H54 (cell line): ENCODE measurements at places on chromosomes 6 and 20.

- DNase-seq, result peak; percentile 5
Observed at GRCh38 chr6:12844284-12845223, 128.0 kb downstream of the PHACTR1 start.

- DNase-seq, result no peak
Observed at GRCh38 chr6:114714836-114715507, 372.1 kb upstream of the HS3ST5 start.

GRCh38 chr6:121925534-121926255, 473.8 kb upstream of the HSF2 start:
- no peak for DNase-seq

- DNase-seq, result no peak
Observed at GRCh38 chr20:3405139-3405538, 2.3 kb downstream of the DNAAF9 start.

DNA sequence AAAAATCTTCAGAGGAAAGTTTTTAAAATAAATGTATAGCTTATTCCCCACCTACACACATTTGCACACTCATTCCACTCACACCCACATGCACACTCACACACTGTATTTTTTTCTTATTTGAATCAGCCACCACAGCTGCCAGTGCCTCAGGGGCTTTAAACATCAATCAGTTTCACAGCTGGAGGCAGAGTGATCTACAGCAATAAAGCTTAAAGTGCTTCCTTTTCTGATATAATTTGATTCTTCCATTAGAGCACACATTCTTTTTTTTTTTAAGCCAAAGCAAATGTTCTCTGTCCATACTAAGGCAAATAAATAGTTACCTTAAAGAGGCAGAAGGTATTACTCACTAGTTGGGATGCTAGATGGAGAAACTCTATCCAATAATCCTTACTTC, 498.8 kb upstream of the POU3F2 start:
- DNase-seq, result no peak

- DNase-seq, result no peak
Observed at GRCh38 chr6:25061289-25061936, 125.7 kb upstream of the RIPOR2 start.

DNA sequence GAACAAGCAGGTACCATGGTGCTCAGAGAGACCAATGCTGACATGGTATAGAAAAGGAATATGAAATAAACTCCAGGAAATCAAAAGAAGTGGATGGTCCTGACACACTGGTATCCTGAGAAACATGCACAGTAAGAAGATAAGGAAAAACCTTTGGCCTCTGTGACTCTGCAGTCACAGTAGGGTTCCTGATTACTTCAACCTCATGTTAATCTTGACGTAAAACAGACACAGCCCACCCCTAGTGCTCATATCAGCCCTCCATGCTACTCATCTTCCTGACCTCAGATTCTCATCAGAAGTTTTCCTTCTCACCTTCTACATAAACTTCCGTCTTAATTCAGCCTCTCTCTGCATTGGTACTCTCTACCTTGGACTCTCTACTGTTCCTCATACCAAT, 240.9 kb downstream of the PKHD1 start:
- DNase-seq, result no peak

GRCh38 chr20:45342855-45343531, 5.2 kb downstream of the SDC4 start:
- no peak for DNase-seq

DNA sequence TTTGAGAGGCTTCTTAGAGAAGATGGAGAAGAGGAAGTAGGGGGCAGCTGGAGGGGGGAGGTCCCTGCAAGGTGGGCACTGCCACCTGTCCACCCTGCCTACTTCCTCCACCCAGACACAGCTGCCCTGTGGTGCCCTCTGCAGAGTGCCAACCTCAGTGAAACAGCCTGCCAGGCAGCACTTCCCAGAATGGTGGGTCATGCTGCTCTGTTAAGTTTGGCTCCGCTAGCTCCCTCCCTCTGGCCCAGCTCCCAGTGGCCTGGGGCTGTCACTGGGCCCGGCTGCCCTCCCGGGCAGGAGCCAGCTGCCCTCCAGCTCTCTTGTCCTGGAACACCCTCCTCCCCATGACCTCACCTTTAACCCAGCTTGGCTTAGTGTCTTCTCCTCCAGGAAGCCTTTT, 5.1 kb upstream of the EPB41L1 start:
- no peak for DNase-seq

DNA sequence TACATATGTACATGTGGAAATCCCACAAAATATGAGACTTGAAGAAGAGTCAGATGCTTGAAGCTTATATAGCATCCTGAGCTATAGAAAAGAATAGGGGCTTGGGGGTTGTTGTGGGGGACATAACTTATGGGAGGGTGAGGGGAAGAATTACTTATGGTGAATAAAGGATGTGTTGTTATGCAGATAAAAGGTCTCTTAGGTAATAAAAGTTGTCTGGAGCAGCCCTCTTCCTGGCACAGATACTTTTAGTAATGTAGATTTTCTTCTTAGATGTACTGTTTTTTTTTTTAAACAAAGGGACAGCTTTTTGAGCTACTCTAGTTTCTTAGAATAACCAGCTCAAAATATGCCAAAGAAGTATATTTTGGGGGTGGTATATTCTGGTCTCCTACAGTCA, 35.9 kb downstream of the CHMP4B start:
- no peak for DNase-seq

DNA sequence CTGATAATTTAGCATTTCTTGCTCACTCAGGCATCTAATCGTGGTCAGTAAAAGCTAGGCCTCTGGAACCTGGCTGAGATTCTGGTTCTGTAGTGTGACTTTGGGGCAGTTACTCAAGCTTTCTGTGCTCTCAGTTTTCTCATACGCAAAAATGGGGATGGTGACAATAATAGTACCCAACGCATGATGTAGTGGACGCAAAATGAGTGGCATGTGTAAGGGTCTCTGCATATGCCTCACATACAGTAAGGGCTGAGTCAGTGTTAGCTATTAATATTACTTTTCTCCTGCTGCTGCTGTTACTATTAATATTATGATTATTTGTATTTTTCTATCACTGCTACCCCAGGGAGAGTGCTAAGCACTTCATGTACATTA, 686 bp downstream of the GINS1 start:
- DNase-seq, result no peak

DNA sequence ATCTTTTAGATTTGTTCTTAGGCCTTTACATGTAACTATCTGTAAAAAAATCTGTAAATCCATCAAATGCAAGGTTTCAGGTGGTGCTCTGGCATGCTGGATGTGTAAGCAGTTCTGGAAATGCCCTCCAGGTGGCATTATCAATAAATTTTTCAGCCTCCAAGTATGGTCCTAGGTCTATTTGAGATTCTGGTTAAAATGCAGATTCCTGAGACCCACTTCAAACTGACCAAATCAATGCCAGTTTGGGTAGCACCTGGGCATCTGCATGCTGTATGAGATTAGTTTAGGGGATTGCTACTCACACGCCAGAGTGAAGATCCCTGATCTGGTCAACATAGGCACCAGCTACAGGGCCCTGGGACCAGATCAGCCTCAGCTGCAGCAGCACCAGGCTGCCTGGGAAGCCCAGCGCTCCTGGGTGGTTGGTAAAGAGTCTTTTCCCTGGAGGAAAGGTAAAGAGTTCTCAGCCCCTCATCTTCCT, 507.3 kb upstream of the CITED2 start:
- DNase-seq, result peak; percentile 13

DNA sequence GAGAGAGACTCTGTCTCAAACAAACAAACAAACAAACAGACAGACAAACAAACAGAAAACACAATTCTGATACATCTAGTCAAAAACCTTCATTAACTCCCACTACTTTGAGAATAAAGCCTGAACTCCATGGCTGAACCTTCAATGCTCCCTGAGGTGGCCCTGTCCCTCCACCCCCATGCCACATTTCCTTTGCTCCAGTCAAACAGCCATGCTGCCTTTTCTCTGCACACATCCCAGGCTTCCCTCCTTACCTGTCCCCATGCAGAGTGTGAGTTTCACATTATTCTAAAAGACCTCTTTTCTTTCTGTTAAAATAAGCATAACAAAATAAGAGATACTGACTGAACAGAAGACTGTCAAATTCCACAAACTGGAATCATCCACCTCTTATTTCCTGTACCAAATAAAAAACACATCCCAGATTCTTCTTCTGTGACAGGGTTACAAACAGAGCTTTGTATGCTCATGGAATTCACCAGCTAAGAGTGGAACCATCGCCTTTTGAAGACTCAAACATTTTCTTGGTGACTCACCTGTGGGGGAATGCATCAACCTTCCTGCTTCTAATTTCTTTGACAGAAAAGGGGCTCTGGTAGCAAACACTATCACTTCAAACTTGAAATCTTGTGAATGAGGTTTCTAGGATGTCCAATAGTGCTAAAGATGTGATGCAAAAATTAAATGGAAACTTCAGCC, 71.0 kb upstream of the SLC22A16 start:
- peak; percentile 26 for DNase-seq

DNA sequence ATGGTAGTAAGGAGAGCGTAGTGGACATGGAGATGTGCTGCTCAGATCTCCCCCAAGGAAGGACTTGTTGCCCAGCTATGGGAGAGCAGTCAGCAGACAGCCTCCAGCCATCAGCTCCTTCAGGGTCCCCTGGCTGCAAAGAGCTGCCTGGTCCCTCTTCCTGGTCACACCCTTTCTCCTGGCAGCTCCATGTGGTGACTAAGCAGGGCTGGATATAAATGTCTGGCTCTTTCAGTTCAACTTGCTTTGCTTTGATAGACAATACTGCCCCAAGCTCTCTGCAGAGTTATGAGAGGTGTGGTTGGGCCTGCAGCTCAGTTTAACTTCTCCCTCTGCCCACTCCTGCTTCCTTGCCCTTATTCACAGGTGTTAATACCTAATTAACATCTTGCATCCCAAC, 64.1 kb upstream of the DDR1 start:
- peak; percentile 50 for DNase-seq

DNA sequence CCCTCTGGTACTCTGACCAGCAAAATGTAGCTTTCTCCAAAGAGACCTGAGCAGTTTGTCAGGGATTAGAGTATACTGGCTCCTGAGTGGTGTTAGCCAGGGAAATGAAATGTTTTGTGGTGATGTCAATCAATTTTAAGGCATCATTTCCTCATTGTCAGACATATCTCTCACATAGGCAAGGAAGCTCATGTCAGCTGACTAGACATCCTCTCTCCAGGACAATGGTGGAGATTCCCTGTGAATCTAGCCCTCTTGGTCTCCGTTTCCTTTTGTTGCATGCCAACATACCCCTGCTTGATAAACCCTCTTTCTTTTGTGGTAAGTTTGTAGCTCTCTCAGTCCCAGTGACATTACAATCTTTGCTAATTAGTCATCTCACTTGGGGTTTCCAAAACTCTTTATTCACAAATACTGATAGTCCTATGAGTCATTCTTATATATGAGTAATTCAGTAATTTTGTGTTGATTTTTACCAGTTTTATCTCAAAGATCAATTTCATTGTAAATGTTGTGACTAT, 135.6 kb upstream of the PTPRK start:
- DNase-seq, result peak; percentile 12

DNA sequence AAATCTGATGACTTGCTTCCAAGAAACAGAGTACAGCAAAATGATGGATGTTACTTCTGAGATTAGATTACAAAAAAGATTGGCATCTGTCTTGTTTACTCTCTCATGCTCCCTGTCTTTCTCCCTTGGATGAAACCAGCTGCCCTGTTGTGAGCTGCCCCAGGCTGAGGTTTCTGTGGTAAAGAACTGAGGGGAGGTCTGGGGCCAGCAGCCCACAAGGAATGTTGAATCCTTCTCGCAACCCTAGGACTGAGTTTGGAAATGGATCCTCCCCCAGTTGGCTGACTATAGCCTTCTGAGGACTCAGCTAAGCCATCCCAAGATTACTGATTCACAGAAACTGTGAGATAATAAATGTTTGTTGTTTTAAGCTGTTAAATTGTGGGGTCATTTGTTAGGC, 5.6 kb upstream of the HECA start:
- no peak for DNase-seq

- no peak for DNase-seq
Observed at GRCh38 chr6:138371452-138371711, 6.3 kb upstream of the SMIM28 start.

GRCh38 chr20:2005359-2005758, 11.5 kb upstream of the PDYN start:
- no peak for DNase-seq

DNA sequence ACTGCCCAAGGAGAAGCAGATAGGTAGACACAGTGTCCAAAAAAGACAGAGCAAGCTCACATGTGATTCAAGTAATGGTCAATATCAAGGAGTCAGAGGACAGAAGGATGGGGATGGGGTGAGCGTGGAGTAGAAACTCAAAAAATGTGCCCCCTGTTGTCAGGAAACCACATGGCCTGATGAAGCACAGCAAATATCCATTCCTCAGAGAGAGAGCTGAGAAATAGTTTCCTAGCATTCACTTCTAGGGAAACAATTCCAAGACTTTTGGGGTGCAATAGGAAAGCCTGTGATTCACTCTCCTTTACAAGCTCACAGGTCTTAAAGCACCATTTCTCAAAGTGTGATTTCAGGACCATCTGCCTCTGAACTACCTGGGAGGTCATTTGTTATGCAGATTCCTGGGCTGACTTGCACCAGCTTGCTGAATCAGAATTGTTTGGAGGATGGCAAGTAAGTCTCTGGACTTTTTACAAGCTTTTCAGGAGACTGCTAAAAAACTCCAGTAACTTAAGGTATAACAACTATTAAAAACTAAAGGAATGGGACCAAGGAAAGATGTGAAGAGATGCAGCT, 432.8 kb downstream of the HDGFL1 start:
- no peak for DNase-seq

DNA sequence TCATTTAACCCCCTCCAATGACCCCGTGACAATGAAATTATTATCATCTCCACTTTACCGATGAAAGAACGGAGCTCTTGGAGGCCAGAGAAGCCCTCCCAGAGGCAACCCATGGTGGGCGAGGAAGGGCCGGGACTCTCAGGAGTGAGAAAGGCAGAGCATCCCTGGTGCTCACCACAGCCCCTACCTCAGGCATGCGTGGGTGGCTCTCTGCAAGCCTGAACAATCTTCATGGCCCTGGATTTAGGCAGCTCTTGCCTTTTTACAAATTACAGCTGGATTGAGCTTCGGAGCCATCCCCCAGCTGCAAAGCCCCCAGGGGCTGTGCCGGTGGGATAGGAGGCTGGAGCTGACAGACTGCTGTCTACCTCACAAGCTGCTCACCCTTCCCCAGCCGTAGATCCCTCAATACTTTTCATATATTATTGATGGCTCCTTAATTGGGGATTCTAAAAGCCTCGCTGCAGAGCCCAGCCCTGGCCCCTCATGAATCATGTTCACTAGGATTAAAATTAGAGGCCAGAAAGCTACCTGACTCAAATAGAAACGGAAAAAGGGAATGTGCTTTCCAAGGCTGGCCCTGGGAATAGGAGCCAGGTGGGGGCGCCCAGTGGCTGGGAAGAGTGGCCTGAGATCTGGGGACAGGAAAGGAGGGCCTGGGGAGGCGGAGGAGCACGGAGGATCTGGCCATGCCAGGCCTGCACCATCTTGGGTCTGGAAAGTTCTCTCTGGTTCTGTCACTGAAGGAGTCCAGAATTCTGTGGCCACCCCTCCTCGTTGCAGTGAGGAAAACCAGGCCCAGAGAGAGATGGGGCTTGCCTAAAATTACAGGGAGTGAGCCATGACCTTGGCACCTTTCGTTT, 29.1 kb downstream of the CPNE5 start:
- no peak for DNase-seq

- no peak for DNase-seq
Observed at GRCh38 chr6:154218301-154218700, 138.3 kb downstream of the IPCEF1 start.
